CD4-positive, alpha-beta T cell treated with Interleukin-17A for 1 hour (primary cell): ENCODE measurements at places on chromosomes 2 and 18.

- DNase-seq: no peak
Measured at GRCh38 chr18:10003866-10004265, 90.0 kb downstream of the VAPA start.

GRCh38 chr2:112033600-112033999, 21.5 kb upstream of the TMEM87B start:
- DNase-seq: no peak

GRCh38 chr2:101754618-101755017, 57.1 kb downstream of the MAP4K4 start:
- DNase-seq: no peak

- DNase-seq: no peak
Measured at GRCh38 chr18:12092398-12093229, 1.0 kb upstream of the ANKRD62 start.

DNA sequence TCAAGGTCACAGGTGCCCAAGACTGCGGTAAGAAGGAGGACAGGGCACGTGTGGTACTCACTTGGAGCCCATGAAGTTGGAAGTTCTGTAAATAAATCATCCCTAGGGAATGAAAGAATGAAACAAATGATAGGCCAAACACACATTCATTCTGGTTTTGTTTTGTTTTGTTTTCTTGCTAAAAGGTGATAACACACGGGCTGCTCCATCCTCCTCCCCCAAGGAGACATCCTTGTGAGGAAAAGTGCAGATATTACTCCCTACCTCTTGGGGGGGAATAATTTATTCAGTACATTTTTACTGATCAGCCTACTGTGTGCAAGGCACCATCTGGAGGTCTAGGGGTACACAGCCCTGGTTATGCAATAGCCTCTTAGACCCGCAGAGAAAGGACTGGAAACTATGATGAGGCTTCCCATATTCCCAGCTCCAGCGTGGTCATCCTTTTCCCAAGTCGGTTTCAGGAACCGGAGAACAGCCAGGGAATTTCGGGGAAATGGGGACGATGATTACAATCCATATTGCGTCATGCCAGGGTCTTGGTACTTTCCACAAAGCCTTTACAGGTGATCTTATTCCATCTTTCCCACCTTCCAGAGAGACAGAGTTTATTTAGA, 6.3 kb downstream of the RAX start:
- DNase-seq: no peak

DNA sequence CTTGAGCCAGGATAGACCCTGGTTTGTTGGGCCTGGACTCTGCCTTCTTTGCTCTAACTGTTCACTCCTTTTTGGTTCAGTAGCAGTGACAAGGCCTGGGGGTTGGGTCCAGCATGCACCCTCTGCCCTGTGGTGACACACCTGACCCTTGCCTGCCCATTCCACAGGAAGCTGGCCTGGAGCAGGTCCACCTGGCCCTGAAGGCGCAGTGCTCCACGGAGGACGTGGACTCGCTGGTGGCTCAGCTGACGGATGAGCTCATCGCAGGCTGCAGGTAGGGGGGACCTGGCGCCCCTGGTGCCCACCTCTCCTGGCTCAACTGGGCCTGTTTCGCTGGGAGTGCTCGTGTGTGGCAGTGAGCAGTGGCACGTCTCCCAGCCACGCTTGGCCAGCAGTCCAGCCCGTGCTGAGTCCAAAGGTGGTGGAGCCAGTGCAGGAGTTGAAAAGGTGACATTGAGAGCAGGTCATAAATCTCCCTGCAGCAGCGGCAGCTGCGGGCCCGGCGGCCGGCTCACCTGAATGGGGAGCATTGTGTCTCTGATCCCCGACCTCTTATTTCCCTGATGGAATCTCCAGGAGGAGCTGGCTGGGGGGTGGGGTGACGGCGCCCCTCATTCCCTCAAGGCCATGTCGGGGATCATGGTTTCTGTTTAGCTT, 102.6 kb downstream of the DYSF start:
- DNase-seq: no peak

DNA sequence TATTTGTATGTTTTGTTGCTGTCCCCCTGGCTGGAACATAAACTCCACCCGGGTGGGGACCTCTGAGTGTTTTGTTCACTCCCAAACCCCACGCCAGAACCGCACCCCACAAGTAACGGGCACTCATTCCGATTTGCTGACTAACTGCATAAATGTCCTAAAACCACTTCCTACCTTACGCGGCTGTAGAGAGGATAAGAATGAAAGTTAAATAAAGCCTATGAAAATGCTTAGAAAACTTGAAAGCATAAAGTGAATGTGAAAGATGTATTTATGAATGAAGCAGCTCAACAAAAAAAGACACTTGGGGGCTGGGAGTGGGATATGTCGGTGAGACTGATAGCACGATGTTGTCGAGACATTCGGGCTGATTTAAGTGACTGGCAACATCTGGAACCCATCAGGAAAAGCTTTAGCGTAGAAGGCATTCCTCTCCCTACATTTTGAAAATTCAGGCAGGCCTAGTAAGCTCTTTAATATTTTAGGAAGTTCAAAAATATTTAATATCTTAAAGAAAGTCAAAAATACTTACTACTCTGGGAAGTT, 206.7 kb downstream of the SH3RF3 start:
- DNase-seq: no peak

- DNase-seq: no peak
Measured at GRCh38 chr18:62744076-62744968, 29.0 kb downstream of the PHLPP1 start.

DNA sequence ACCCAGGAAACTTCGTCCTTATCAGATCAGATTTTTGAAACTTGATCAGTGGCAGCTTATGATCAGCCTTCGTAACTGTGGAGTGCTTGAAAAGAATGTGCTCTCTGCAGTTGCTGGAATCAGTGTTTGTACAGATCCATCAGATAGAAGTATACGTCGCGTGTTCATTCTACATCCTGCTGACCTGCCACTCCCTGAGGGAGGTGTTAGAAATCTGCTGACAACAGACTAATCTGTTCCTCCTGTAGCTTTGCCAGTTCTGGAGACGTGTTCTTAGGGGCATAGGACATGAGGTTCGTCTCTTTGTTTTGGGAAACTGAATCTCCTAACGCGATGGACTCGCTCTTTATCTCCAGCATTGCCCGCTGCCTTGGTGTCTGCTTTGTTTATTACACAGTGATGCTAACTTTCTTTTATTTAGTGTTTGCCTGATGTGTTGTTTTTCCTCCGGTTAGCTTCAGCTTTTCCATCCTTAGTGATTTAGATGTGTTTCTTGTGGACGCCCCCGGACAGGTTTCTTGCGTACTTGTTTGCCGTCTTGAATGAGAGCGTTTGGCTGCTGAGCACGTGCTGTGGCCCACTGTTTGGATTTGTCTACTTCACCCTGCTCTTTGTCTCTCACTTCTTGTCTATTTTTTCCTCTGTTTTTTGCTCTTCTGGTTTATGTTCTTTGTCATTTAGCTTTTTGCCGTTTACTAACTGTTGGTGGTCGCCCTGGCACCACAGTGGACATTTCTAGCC, 17.4 kb upstream of the GAL3ST2 start:
- no peak for DNase-seq

GRCh38 chr2:81194176-81194575, 889.6 kb upstream of the LRRTM1 start:
- DNase-seq: no peak

DNA sequence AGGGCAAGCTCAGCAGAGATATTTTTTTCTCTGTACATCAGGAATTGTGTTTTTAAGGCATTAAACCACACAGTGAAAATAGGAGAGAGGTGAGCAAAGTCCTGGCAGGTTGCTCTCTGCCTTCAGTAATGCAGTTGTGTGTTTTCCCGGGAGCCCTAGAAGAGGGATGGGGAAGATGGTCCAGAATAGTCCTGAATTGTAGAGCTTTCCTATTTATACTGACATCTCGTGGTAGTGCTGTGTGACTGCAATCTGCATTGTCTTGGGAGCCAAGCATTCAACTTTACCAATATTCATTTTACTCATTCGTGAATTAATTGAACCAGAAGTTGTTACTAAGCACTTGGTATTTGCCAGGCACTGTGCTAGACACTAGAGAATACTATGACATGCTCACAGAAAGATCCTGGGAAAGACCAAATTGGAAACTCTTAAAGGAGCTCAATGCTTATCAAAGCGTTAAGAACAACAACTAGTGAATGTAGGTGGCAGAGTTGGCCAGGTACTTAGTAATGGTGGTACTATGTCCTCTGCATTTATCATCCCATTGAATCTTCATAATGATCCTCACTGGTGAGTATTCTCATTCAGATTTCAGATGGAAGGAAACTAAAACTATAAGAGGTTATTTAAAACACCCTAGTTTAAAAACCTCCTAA, 214.6 kb downstream of the TRIB2 start:
- DNase-seq: peak; percentile 42

GRCh38 chr2:134491771-134492441, 226.9 kb downstream of the TMEM163 start:
- no peak for DNase-seq

GRCh38 chr2:196153480-196153879, 17.9 kb downstream of the STK17B start:
- DNase-seq: no peak

DNA sequence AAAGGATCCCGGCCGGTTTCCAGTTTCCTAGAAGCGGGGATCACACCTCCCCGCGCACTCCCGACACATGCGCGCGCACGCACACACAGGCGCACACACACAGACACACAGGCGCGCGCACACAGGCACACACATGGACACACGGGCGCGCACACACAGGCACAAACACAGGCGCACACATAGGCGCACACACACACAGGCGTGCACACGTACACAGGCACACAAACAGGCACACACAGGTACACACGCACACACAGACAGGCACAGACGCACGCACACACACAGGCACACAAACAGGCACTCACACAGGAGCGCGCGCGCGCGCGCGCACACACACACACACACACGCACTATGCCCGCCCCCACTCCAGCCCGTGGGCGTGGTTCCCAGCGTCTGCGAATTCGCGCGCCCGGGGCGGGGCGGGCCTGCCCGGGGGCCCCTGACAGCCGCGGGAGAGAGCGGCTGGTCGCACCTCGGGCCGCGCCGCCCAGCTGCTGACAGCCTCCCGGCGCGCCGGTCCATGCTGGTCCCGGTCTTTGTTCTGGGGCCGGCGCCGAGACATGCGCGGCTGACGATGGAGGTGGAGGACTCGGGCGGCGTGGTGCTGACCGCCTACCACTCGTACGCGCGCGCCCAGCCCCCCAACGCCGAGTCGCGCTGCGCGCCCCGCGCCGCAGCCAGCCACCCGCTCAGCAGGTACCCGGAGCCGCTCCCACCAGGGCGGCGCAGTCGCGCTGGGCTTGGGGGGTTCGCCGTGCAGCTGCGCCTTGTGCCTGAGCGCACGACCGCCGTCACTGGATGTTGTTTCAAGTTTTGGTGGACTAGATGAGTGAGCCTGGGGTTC, at the start of gene ARHGAP28:
Gene ARHGAP28 (plus strand): TSS at position 470 of the 845 bp plus-strand sequence. CDS start 106 bp downstream, at position 576.
- DNase-seq: no peak

DNA sequence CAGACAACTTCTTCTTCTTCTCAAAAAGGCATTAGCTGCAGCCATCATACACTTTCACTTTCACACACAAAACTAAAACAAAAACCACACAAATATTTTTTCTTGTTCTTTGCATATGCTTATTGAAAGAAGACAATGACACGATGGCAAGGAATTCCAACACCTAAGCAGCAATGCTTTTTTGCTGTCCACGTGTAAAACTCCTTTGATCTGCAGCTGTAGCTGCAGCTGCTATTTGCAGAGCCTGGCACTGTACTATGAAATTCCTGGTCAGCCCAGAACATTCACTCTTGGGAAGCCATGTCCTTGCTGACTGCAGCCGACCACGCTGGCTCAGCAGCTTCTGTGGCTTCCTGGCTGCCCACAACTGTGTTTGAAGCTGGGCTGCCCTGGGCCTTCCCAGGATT, 316.2 kb downstream of the CDH2 start:
- DNase-seq: no peak

DNA sequence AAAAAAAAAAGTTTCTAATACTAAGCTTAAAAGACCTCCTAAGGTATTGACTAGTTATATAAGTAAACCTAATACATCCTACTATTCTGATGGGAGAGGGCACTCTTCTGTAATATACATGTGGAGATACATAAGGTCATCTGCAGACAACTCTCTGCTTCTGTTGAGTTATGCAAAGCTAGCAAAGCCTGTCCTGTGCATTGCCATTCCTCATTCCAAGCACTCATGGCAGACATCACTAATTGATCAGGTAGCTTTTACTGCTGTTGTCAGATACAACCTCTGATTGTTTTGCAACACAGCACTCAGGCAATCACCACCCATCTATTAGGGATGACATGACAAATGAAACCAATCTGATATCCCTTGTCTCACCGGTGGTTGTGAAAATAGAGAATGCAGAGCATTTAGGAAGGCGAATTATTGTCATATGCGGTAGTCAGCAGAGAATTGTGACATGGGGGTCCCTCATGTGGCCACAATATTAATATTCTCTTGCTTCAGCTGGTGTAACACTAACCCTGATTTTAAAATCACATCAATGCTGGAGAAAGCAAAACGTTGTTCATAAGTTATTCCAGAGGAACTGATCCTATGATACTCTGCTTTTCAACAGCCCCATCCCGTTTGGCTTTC, 416.5 kb upstream of the GYPC start:
- DNase-seq: no peak

DNA sequence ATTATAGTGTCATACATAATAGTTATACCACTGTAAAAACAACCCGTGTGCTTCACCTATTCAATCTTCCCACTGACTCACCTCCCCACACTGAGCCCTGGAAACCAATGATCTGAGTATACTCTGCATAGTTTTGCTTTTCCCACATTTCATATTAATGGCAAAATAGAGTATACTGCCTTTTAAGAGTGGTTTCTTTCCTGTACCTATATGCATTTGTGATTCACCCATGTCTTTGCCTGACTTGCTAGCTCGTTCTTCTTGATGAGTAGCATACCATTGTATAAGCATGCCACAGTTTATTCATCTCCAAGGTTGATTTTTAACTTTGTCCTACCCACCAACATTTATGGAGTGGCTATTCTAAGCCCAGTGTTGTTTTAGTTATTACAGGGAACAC, 686.4 kb downstream of the PLCL1 start:
- DNase-seq: no peak

DNA sequence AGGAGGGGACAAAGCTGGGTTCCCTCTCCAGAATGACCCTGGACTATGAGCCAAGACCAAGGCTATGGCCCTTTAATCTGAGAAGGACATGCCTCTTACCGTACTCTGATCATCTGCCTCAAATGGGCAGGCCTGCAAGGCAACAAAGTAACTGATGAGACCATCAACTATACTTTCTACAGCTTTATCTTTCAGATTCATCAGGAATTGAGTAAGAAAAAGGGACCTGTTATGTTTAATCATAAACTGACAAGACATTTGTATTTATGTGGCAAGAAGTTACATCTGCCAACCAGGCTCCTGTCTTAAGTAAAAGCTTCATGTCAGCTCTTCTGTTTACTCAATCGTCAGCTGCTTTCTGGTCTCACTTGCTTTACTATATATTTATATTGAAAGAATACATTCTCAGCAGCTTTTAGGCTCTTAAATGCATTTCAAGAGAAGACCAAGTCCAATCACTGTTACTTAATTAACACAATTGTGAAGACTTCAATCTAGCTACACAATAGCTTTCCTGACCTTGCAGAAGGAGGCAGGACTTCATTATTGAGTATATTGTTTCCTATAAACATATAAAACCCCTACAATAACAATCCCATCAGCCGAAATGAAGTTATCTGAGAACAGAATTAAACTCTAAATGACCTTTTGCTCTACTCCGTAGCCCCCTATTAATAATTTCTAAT, 163.8 kb downstream of the ETAA1 start:
- no peak for DNase-seq
